ENCODE measurements at places on chromosomes 2 and 18. TPM values are rescaled to one million over a fixed set of nuclear protein-coding genes. Genes with fewer than 3 reads are reported as not detected.

Gene KATNAL2
- 2.2 TPM for total RNA-seq

Gene UGT1A4
- not detected for total RNA-seq

Gene GAL3ST2
- total RNA-seq = 0.56 TPM

Gene SMYD5
- 11.4 TPM for total RNA-seq

Gene BMP10
- total RNA-seq = 5,642 TPM

Gene SAG
- 2.9 TPM for total RNA-seq

Gene GLI2
- 3.5 TPM for total RNA-seq

Gene DOK6
- total RNA-seq = 5.7 TPM

Gene RAX
- total RNA-seq = not detected

Gene FRZB
- total RNA-seq = 1.8 TPM

Gene GPC1
- total RNA-seq = 77.4 TPM

Gene CLK1
- total RNA-seq = 41.7 TPM

Gene DSG1
- 4.7 TPM for total RNA-seq

Gene DNAJC5G
- 0.94 TPM for total RNA-seq

Gene GRB14
- total RNA-seq = 15.5 TPM

Gene CFAP65
- total RNA-seq = not detected

Gene MOGAT1
- total RNA-seq = not detected

Gene PCARE
- total RNA-seq = 0.79 TPM

Gene VWA3B
- total RNA-seq = not detected

Gene ZC3H6
- total RNA-seq = 16.9 TPM

Gene RMC1
- total RNA-seq = 17.2 TPM

Gene NIFK
- 14.9 TPM for total RNA-seq

Gene SPC25
- 1.9 TPM for total RNA-seq

Gene UGT1A10
- not detected for total RNA-seq

Gene MYCN
- 0.30 TPM for total RNA-seq

Gene ZNG1B
- total RNA-seq = 22.2 TPM

Gene DNER
- total RNA-seq = 28.4 TPM

Gene FBXO11
- total RNA-seq = 28.6 TPM

Gene BCL2
- total RNA-seq = 6.5 TPM

Gene PTH2R
- not detected for total RNA-seq

Gene TUBB8B
- total RNA-seq = not detected

Gene LYG1
- total RNA-seq = not detected

Gene CRYGC
- not detected for total RNA-seq

Gene ASB3
- total RNA-seq = 11.4 TPM

Gene MEIS1
- total RNA-seq = 13.6 TPM

Gene TFPI
- total RNA-seq = 43.6 TPM

Gene RAD51AP2
- 0.28 TPM for total RNA-seq

Gene PROKR1
- not detected for total RNA-seq

Gene NR4A2
- total RNA-seq = 8.9 TPM

Gene ERFE
- total RNA-seq = 1.5 TPM

Gene IL18RAP
- 1.4 TPM for total RNA-seq

Gene TBR1
- total RNA-seq = not detected

Measured in right atrium auricular region (tissue), 2 donors.